ENCODE measurements at places on chromosomes 2 and 18.

DNA sequence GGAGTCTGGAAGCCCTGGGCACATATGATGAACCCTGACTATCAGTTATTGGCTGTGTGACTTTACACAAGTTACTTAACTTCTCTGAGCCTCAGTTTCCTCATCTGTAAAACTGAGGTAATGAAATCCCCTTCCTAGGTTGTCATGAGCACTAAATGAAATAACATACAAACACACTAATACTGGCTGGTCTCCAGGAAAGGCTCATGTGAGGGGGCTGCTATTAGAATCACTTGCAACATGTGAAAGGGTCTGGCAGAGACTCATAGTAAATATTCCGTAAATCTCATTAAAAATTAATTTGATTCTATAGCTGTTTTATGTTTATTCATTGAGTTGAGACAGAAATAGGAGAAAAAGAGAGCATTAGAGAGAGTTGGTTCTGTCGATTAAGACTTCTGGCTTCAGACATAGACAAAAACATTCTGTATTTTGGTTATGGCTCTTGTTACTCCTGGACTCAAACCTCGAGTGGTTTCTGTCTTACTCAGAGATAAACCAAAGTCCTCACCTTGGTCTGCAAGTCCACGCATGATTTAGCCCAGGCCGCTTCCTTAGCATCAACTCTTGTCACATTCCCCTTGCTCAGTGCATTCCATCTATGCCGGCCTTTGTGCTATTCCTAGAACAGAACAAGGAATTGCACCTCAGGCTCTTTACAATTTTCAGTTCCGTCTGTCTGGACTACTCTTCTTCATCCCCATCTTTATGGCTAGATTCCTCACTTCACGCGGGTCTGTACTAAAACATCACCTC lies 139.1 kb downstream of the NXPH2 start:
- DNase-seq = no peak

DNA sequence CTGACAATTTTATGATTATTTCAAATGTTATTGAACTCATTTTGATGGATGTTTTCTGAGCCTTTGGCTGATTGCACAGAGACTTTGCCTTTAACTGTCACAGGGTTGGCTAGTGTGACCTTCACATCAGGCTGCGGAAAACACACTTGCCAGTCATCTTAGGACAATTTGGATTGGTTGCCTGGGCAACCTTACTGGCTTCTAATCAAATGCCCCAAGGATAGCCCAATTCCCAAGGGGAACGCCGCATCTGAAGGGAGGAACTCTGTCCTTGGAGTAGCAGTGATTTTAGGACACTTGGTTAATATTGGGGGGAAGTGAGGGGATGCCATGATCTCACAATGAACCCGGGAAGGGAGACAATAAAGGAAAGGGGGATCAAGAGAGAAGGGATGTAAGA lies 29.5 kb downstream of the OSBPL6 start:
- no peak for DNase-seq

DNA sequence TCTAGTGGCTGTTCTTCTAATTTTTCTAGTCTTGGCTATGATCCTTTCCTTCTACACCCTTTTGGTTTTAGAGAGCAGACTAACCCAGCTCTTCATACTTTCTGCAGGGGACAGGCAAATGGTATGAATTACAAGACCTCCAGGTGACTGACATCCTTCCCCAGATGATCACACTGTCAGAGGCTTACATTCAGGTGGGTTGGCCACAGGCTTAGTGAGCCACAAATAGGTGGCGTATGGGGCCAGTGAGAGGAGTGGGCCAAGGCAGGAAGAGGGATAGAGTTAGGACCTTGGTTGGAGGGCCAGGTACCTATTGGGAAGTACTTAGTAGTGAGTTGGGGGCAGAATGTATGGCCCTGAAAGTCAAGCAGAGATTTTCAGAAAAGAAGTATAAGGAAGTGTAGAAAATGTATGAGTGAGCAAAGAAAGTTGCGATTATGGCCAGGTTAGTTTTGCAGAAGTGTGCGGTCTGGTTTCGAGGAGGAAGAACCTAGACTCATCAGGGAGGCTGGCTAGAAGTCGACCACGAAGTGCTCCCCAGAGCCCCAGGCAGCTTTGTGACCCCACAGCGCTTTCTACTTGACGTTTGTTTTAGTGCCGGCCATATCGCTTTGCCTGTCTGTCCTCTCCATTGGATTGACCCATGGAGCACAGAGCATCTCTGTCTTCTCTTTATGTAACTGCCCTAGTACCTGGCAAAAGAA lies 20.0 kb downstream of the SFTPB start:
- no peak for DNase-seq

DNA sequence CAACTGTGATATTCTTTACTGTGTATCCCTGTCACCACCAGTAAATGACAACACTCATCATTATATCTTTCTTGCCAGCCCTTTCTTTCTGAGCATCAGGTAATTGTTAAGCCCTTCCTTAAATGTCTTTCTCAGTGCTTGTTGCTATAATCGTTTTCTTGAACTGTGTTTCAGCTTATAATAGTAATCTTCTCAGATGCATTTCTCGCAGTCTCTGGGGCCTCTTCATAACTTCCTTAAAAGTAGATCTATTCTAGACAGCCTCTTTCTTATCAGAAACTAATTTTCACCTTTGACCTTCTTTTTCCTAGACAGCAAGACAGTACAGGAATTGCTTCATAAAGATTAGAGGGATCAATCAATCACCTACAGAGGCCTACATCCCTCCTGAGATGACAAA lies 648.1 kb downstream of the CPS1 start:
- no peak for DNase-seq

All from SHP77 (cell line).